ENCODE measurements at places on chromosomes 7 and 10. TPM values are rescaled to one million over a fixed set of nuclear protein-coding genes. Genes with fewer than 3 reads are reported as not detected.

GRCh38 chr7:55171157-55171556 lies 152.3 kb downstream of the EGFR start:
- no peak for DNase-seq

DNA sequence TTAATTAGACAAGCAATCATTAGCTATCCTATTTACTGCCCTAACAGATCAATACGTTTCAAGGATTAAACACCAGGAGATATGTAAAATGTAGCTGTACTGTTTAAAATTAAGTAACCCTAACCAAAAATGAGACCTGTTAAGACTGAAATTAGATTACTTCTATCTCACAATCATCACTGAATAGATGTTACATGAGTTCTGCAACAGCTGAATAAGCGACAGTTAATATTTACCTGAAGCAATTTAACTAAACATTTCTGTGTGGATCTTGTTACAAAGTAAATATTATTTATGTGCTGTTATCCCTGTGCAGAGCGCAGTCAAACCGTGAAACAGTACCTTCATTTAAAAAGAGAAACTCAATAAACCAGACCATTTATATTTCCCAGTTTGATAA lies 122.5 kb downstream of the RELN start:
- DNase-seq: no peak

DNA sequence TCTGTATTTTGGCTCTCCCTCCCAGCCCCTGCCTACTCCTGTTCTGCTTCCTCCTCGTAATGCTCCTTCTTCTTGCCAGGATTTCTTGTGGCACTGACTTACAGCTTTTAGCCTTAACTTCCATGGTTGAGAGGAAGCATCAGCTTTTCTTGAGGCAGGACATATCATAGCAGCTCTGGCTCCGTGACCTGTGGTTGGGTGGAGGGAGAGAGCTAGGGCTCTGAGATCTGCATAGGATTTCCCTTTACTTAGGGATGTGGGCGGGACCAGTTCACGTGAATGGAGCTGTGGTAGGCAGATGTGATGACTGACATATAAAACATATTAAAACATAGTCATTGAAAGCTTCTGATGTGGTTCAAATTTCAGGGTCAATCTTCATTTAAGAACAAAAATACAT lies 10.6 kb upstream of the RAB11FIP2 start:
- no peak for DNase-seq

DNA sequence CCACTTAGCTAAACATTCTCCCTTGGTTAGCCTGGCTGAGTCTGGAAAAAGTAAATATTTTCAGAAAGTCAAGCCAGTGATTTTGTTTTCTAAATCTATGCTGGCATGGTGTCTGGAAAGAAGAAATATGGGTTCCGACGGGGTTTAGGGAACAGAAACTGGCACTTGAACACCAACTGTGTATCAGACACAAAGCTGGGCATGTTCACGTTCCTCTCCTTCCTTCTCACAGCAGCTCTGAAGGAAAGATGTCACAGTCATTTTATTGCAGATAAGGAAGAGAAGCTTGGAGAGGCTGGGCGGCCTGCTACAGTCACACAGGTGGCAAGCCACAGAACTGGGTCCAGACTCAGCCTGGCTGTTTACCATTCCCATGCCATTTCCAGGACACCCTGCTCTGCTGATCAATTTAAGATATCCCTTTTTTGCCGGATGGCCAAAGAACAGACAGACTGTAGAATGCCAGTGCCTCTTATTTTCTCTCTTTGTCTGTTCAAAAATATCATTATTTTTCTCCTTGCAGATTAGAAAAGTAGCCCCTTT lies 118.8 kb downstream of the HERPUD2 start:
- DNase-seq: no peak

- no peak for DNase-seq
These were observed 165.0 kb downstream of the CHN2 start for GRCh38 chr7:29359482-29360093.

The TUBAL3 gene
- not detected for polyA plus RNA-seq

All from left renal pelvis (tissue), 4 donors.